Activated T-cell treated with anti-CD3 and anti-CD28 coated beads, Interleukin-2, amount 50 U/mL, for 4 hours (primary cell): ENCODE measurements at places on chromosomes 11 and 22. TPM values are rescaled to one million over a fixed set of nuclear protein-coding genes. Genes with fewer than 3 reads are reported as not detected.

MAP6 gene
- not detected for total RNA-seq

TYR gene
- not detected for total RNA-seq

OR2AG1 gene
- not detected for total RNA-seq

DNA sequence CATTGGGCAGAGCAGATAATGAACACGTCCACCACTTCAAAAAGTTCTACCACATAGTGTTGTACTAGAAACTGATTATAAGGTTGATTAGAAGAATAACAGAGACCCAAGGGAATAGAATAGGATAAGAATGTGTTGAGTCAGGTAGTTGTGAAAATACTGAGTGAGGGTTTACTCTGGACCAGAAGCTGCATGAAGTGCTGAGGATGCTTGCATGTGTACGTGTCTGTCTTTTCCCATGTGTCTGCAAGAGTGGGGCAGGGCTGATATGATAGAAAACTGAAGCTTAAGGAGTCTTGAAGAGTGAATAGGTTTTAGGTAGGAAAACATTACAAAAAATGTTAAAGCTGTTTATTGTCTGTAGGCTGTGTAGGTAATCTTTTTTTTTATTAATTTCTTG is 20.6 kb downstream of the TRPC6 start:
- no peak for DNase-seq

- no peak for DNase-seq
Measured at GRCh38 chr11:40302669-40303068, 1156.8 kb downstream of the LRRC4C start.

DNA sequence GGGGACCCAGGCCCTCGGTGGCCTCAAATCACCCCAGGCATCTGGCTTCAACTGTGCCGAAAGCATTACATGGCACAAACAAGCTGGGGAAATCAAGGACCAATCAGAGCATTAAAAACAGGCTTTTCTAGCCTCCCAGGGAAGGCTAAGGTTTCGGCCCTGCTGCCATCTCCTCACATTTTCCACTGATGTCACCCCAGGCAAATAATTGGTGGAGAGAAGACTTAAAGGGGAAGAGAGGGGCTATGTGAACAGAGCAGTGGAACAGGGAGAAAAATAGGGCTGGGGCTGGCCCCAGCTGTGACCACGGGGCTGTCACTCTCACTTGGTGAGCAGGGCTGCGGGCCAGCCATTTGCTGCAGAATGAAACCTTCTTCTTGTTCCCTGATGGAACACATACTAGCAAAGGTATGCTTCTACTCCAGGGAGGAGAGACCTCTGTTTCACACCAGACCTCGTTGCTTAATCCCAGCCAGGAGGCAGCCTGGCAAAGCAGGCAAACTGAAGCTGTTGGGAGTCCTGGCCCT is 581.3 kb downstream of the SOX6 start:
- no peak for DNase-seq

GRCh38 chr11:109519253-109519652 is 97.3 kb downstream of the C11orf87 start:
- DNase-seq = no peak

DNA sequence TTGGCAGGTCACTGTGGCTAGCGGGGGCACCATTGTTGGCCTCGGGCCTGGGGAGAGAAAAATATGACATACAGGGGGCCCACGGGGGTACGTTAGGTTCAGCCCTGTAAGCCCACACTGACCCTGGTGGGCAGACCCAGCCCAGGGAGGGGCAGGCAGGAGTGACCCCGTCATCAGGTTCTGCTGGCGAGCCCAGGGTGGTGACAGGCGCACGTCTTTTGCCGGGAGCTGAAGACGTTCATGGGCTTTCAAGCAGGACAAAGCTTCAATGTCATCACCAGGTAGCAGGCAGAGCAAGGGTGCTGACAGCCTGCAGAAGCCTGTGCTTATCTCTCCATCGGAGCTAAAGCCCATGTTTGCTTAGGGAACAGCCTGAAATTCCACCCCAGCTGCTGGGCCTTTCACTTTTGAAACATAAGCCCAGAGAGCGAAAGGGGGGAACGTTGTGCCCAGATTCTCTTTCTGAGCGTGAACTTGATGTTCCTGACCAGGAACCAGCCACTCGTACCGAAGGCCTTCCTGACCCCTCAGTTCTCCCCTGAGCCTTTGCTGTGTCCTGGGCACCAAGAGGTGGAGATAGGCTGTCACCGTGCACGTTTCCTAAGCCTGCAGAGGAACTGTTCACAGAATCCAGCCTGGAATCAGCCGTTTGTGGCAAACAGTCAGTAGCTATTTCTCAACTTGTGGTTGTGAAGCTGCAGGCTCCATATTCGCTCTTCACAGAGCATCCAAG is 74.0 kb upstream of the ATXN10 start:
- DNase-seq = no peak

DNA sequence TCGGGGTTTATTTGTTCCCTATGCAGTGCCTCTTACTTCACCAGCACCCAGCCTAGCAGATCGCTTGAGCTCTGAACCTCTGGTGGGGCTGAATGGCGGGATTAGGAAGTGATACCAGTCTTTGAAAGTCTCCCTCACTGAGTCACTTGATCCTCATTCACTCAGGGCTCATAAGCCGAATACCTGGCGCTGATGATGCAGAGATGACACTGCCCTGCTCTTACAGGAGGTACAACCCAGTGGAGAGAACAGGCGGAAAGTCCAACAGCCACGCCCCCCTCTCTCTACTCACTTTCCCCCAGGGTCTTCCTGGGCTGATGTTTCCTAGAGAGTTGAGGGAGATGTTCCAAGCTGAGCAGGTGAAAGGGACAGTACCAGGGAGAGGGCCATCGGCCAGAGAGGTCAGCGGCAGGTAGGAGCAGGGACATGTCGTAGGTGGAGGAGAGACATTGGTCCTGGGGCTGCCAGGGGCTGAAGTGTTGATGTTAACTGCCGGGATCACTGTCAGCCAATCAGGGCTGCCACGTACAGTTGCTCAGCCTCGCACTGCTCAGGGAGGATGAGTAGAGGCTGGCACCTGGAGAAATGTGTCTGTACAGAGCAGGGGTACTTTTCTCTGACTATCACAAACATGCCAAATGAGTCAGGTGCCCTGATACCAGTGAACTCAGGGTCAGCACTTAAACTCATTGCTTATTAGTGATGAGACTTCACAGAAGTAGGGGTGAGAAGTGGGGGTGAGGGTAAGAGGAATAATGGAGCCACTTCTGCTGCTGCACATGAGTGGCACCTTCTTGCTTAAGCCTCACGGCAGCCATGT is 9.9 kb upstream of the APOBEC3A start:
- DNase-seq = no peak

- DNase-seq = peak; percentile 53
Measured at GRCh38 chr11:111422494-111423249, 43.6 kb upstream of the POU2AF1 start.

DNA sequence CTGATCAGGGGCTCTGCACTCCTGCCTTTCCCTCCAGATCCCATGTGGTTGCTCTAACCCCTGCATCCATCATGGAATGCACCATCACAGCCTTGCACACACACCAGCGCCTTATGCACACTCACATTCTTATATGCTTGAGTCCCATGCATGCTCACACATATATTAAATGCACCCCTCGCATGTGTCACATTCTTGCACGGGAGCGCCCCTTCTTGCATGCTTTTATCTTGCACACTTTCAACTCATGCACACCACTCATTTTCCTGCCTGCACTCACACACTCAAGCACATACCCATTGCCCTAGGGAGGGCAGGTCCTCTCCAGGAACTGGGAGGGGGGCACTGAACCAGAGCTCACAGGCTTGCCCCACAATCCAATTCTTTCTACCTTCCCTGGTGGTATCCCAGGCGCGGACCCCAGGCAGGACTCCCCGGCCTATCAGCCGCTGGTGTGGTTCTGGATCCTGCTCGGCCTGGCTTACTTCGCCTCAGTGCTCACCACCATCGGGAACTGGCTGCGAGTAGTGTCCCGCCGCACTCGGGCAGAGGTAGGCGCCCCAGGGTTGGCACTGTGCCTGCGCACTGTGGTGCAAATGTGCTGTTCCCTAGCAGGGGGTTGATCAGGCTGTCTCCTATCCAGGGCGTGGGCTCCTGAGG is 2.3 kb upstream of the CATSPERZ start:
- DNase-seq = no peak

- no peak for DNase-seq
Measured at GRCh38 chr11:48104568-48104924, 112.1 kb upstream of the OR4B1 start.

GRCh38 chr11:116132273-116132978 is 628.2 kb upstream of the CADM1 start:
- DNase-seq = no peak

DNA sequence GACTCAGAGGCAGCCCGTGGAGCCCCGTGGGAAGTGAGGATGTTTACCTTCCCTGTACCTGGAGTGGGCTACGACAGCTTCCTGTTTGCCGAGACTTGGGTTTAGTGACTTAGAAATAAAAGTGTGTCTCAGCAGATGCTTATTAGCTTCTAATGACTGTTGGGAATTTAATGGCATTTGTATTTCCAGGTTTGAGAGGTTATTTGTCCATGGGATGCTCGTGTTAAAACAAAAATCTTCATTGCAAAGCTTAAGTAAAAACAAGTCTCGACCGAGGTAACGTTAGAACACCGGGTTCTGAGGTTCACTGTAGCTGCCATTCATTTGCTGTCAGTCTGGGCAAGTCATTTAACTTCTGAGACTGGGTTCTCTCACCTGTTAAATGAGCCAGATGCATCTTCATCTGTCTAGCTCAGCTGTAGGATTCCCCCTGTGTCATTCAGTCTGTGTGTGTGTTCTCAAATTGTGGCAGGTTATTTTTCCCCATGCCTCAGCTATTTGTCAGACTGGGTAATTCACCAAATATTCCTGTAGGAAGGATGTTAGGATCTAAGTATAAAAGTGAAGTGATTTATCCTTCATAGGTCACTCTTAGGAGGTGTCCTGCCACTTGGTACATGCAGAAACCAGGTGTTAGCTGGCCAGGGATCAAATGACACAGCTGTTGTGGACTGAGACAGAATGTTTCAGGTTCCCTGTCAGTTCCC is 791 bp downstream of the EI24 start:
- DNase-seq = no peak
